ENCODE measurements at places on chromosomes 11 and 22.
A peak's percentile ranks its signal among the peaks of the same experiment; 100 is the strongest.

GRCh38 chr11:103266167-103266831 lies 157.1 kb downstream of the DYNC2H1 start:
- DNase-seq = no peak

- DNase-seq = no peak
These were observed 44.7 kb upstream of the RTL6 start for GRCh38 chr22:44542561-44543222.

DNA sequence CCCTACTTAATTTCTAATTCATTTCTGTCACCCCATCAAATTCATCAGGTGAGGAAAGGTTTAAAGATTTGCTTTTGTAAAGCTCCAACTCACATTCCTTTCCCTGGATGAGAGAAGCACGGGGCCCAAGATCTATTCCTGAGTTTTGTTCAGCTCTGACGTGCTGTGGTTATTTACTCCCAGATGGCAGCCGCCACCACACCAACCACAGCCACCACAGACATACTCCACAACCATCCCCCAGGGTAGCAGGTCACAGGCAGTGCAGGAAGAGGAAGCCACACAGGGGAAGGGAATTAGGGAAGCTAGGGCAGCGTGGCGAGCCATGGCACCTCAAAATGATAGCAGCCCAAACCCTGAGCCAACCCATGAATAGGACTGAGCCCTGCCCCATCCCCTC lies 63.5 kb upstream of the CSNK2A3 start:
- DNase-seq = no peak

DNA sequence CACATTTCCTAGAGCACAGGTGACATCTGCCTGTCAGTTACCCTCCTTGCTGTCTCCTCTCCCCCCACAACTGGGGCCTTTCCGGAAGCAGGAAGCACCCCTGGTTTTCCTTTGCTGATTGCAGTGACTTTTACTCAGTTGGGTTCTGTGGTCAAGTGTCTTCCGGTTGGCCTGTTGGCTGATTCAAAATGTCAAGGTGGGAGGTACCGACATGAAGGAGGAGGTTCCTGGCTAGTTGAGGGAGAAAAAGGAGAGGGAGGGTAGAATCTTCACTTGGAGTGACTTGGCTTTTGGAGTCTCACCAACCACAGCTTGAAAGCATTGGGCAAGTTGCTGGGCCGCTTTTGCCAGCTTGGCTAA lies 9.3 kb upstream of the ADAMTS15 start:
- no peak for DNase-seq

- DNase-seq = peak; percentile 24
These were observed 10.4 kb upstream of the MALAT1 start for GRCh38 chr11:65488273-65489034.

DNA sequence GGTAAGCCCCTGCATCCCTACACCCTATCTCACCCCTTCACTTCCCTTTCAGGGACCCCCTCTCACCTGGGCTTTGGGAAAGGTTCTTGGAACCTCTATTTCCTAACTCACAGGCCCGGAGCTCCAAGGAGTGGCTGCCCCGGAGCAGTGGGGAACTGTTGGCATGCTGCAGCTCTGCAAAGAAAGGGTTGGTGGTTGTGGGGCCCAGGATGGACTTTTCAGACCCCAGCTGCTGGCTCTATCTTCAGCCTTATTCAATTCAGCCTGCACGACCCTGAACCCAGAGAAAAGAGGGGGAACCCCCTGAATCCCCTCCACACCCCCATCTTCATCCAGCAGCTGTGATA lies 10.0 kb downstream of the ROBO4 start:
- no peak for DNase-seq

- no peak for DNase-seq
These were observed 20.8 kb downstream of the IL10RA start for GRCh38 chr11:118007040-118007439.

GRCh38 chr11:19076744-19077589 lies 16.4 kb upstream of the MRGPRX2 start:
- peak; percentile 76 for DNase-seq

- DNase-seq = no peak
These were observed 528 bp downstream of the FIBP start for GRCh38 chr11:65887723-65888162.

GRCh38 chr22:17234144-17234623 lies 14.9 kb upstream of the ADA2 start:
- peak; percentile 69 for DNase-seq

DNA sequence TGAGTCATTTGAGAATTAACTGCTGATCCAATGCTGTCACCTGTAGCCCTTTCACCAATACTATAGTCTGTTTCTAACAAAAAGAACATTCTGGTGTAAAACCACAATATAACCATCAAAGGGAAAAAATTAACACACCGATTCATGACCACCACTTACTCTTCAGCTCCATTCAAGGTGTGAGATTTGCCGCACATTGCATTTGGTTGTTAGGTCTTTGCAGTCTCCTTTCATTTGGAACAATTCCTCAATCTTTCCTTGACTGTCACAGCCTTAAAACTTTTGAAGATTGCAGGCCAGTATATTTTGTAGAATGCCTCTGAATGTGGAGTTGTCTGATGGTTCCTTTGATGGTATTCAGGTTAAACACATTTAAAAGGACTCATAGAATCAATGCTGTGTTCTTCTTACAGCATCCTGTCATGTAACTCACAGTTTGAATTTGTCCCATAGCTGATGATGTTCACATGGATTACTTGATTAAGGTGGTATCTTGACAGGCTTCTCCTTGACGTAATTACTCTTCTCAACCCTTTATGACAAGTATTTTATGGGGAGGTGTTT lies 63.6 kb downstream of the TNRC6B start:
- no peak for DNase-seq

DNA sequence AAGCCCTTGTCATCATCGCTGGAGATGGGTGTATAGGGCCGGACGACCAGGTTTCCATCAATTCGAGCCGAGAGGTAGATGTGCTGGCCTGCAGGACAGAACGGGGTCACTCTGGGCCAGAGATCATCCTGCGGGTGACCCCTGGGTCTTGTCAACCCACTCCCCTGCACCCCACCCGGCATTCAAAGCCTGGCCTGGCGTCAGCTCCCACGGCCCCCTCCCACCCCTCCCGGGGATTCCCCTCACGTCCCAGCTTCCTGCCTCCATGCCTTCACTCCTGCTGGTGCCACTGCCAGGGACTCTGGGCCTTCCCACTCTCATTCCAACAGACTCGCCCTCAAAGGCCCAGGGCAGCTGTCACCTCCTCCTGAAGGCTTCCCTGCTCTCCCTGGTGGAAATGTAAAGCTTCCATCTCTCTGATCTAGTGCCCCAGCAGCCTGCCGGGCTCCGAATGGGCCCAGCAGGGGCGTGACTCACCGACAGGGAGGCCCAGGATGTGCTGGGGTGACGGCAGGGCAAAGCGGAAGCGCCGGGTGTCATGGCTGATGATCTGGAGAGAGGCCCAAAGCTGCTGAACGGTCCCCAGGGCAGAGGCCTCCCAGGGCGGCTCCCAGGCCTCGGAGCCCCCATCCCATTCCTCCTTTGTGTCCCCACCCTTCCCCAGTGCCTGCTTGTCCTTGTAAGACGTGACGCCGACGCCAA lies 9.3 kb downstream of the ATP5MGL start:
- DNase-seq = no peak

DNA sequence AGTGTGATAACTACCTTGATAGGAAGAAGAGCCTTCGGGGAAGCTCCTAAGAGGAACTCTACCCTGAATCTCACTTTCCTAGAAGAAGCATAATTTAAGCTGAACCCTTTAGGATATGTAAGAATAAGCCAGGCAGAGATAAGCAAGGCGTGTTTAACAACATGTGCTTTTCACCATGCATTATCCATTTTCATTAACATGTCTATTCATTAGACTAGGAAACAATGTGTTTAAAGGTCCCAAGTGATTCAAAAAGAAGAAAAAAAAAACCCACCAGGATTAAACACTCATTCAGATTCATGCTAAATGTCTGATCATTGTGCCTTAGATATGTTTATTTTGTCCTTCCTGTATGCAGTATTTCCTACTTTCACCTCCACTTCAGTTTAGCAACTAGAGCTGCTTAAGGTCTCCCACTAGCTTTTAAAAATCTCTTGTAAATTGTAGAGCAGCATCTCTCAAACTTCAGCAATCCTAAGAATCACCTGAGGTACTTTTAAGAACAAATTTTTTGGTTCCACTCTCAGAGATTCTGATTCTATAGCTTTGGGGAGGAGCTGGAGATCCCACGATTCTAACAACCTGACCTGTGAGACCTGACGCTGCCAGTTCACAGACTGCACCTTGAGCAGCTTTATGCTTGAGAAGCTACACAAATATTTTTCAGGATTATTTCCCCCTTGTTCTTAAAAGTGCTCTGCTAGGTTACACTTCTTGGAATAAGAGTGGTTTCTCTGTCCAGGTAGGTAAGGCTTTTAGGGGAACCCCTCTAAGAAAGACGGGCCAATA lies 955.4 kb upstream of the CCDC90B start:
- peak; percentile 93 for DNase-seq

DNA sequence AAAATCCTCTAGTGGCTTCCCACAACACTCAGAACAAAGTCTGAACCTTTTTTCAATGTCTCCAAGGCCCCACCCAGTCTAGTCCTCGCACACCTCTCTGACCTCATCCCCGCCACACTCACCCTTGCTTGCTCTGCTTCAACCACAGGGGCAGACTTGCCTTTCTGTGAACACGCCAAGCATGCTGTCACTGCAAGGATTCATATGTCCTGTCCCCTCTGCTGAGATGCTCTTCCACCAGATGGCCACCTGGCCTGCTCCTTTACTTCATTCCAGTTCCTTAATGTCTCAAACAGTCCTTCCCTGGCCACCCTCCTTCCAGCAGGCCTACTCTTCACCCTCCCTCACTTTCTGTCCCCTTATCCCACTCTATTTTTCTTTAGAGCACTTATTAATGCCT lies 60.6 kb upstream of the ARHGAP20 start:
- DNase-seq = no peak

- no peak for DNase-seq
These were observed 45.2 kb downstream of the MYEOV start for GRCh38 chr11:69339041-69339733.

All from HAP-1 (cell line).